Fibroblast of skin of abdomen (primary cell): ENCODE measurements at places on chromosomes 7 and 10.

- no peak for DNase-seq
These were observed 71.7 kb downstream of the MAP3K8 start for GRCh38 chr10:30505543-30506298.

DNA sequence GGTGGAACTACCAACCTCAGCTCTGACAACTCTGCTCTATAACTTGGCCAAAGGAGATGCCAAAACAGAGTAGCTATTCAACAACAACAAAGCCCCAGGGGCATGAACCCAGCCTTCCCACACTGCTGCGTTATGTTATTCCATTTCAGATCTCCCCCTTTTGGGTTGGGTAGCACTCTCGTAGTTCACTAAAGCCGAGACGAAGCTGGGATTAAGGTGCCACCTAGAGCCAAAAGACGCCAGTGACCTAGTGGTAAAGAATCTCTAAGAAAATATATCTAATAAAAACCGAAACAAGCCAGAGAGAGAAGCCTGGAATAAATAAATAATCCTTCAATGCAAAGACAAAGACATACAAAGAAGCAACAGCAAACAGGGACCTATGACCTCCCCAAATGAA lies 217.3 kb downstream of the HERPUD2 start:
- no peak for DNase-seq

DNA sequence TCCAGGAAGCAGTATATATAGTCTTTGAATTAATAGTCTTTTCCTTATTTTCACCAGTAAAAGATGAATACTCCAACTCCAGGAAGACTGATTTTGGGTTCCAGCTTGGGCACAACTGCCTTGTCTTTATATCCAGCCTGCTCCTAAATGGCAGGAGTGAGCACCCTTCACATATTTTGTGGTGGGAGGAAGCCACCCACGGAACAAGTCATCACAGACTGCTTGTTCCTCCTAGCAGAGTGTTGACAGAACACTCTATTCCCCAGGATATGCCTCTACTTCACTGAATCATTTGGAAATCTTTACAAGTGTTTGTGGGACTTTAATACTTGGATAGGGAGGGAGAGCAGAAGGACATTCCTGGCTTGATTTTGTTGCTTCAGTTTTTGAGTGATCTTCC lies 31.7 kb downstream of the ITPRID1 start:
- no peak for DNase-seq

- DNase-seq: peak; percentile 24
These were observed 102.0 kb downstream of the PKD1L1 start for GRCh38 chr7:47846138-47846836.

- no peak for DNase-seq
These were observed 37.0 kb downstream of the ALOX5 start for GRCh38 chr10:45410807-45411606.
